ENCODE measurements at places on chromosomes 16 and 17.

GRCh38 chr16:67277999-67278772 is 1.1 kb upstream of the PLEKHG4 start:
- no peak for DNase-seq

GRCh38 chr16:3548859-3549258 is 28.3 kb downstream of the NLRC3 start:
- DNase-seq, result no peak

- no peak for DNase-seq
Observed at GRCh38 chr17:39104046-39104445, 47.4 kb downstream of the PLXDC1 start.

DNA sequence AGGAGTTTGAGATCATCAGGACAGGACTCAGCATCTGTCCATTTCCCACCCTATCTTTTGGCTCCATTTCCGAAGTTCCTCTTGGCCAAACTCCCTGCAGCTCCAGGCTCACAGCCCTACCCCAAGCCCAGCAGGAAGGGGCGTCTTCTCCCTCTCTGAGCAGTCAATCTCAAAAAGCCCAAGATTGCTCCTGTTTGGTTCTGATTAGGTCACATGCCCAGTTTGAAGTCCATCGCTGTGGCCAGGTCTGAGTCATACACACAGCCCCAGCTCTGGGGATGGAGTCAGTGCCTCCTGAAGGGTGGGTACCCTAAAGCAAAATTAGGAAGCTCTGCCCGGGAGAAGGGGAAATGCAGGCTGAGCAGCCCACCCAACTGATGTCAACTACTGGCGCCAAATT is 23.9 kb downstream of the SNX20 start:
- DNase-seq, result no peak

DNA sequence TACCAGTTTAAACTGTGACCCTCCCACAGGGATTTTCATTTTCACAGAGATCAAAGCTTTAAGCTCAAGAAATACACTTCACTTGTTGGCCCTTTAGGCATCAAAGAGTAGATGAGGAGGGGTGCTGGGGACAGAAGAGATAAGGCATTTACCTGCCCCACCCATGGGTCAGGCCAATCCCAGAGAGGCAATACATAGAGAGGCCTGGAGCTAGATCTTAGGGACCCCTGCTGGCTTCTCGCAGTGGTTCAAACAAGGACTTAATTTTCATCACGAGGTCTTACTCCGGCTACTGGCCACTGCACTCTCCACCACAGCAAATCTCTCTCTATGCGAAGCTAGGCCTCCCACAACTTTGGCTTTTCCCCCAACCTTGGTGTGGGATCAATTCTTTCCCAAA is 46.6 kb downstream of the NOG start:
- DNase-seq, result no peak

- no peak for DNase-seq
Observed at GRCh38 chr17:3004925-3005324, 58.5 kb downstream of the OR1D5 start.

- peak; percentile 46 for DNase-seq
Observed at GRCh38 chr17:76968707-76969597, 100.7 kb downstream of the MGAT5B start.

- DNase-seq, result no peak
Observed at GRCh38 chr16:10613785-10614485, 33.5 kb upstream of the EMP2 start.

DNA sequence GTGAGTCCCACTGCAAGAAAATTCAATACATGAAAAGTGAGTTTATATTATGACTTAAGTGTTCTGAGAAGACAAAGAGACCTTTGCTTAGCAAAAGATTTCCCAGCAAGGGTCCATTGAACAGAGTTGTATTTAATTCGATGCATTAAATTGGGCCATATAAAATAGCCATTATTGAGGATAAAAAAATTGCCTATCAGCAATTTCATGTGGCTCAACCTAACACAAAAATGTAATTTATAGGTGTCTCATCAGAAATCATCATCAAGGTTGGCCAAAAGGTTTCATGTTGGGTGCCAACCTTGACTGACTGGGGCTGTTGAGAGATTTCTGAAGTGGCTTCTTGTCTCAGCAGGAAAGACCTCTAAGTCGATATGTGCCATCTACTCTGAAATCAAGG is 84.8 kb upstream of the TOX3 start:
- no peak for DNase-seq

- DNase-seq, result no peak
Observed at GRCh38 chr17:50520483-50520882, 12.1 kb upstream of the EPN3 start.

DNA sequence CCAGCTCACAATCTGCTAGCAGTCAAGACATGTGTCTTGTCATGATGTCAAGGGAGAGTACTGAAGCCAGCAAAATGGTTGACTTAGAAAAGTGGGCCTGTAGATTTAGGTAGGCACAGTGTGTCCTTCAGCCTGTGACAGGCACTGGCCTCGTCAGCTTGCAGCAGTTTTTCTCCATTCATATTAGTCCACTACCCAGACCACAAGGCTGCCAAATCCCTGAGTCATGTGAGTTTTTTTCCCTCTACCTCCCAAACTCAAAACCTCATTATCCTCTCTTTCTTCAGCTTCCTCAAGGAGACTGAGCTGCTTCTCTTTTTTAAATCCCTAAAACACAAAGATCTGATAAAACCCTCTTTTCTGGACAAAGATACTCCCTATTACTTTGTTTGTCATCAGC is 102.6 kb upstream of the HS3ST3A1 start:
- no peak for DNase-seq

DNA sequence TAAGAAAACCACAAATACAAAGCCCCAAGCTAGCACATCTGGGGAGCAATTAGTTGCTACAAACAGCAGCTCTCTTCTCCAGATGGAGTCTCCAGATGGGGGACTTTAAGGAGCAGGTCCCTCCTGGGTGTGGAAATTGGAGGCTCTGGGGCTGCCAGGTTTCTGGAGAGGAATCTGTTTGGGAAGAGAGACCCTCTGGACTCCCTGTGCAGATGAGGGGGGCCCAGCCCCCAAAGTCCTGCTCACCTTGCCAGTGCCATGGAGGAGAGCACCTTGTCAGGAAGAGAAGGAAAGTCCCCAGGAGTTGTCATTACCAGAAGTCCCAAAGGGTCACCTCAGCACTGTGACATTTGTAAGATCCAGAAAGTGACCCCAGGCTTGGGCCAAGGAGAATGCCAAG is 14.8 kb downstream of the TEKT5 start:
- DNase-seq, result no peak

GRCh38 chr17:36851250-36851649 is 86.0 kb upstream of the LHX1 start:
- DNase-seq, result no peak

- DNase-seq, result no peak
Observed at GRCh38 chr17:37847102-37847501, 77.1 kb upstream of the TBC1D3K start.

DNA sequence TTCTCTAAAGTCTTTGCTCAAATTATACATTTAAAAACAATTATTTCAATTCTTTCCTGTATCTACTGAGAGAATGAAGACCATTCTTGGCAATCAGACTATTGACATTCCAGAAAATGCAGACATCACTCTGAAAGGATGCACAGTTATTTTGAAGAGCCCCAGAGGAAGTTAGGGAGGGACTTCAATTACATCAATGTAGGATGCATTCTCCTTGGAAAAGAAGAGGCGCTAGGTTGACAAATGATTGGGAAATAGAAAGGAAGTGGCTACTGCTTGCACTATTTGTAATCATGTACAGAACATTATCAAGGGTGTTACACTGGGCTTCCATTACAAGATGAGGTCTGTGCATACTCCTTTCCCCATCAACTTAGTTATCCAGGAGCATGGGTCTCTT is 74.3 kb downstream of the SSH2 start:
- no peak for DNase-seq

- no peak for DNase-seq
Observed at GRCh38 chr17:9890124-9890523, 14.9 kb downstream of the RCVRN start.

GRCh38 chr17:79809530-79810129 is 12.8 kb upstream of the CBX8 start:
- DNase-seq, result no peak

DNA sequence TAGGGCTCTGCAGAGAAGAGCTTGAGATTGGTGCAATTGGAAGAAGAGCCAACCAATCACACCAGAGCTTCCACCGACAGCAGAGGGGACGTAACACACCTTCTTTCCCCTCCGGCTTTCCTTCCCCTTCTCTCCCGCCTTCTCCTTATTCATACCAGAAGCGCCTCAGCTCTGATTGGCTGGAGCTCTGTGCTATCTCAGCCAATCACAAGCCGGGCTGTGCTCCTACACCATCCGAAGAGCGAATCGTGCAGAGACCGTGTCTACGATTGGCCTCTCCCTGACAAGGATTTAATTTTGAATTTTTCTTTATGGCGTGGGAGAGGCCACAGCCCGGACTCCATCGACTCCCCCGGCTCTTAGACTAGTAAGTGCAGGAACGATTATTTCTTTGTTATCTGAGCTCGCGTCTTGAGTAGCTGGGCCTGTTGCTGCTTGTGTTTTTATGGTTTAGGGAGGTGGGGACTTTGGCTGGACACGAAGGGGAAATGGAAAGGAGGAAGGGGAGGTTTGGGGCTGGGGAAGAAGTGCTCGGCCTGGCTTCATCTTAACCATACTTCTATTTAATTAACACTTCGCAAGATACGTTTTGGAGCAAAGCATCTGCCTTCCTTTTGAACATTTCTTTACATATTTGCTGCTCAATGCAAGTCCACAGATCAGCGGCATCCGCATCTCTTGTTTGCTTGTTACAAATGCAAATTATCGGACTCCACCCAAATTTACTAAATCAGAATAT is at the start of gene PRR11:
Gene PRR11, plus strand, starts transcription at position 308 of the 739 bp plus-strand sequence. CDS start 14,007 bp downstream, outside the sequence.
- DNase-seq, result peak; percentile 99

GRCh38 chr16:83066011-83066410 is 439.2 kb downstream of the CDH13 start:
- no peak for DNase-seq

GRCh38 chr16:17452922-17453321 is 17.8 kb downstream of the XYLT1 start:
- DNase-seq, result no peak

- no peak for DNase-seq
Observed at GRCh38 chr16:79483336-79483735, 117.2 kb downstream of the MAF start.

DNA sequence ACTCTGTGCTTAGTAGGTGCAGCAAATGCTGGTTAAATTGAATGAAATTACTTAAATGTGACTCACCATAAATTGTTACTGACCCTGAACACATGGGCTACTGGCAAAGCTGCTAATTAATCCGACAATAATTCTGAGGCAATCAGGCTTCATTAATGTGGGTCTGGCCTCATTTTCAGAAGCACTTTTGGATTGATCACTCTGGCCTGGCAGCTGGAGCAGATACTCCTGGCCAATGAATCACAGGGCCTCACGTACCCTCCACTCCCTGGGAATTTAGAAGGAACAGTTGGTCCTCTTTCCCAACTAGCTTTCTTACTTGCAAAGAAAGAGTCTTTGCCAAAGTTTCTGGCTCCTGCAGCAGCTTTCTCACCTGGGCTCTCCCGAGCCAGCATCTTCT is 162.0 kb upstream of the ZKSCAN2 start:
- DNase-seq, result no peak

DNA sequence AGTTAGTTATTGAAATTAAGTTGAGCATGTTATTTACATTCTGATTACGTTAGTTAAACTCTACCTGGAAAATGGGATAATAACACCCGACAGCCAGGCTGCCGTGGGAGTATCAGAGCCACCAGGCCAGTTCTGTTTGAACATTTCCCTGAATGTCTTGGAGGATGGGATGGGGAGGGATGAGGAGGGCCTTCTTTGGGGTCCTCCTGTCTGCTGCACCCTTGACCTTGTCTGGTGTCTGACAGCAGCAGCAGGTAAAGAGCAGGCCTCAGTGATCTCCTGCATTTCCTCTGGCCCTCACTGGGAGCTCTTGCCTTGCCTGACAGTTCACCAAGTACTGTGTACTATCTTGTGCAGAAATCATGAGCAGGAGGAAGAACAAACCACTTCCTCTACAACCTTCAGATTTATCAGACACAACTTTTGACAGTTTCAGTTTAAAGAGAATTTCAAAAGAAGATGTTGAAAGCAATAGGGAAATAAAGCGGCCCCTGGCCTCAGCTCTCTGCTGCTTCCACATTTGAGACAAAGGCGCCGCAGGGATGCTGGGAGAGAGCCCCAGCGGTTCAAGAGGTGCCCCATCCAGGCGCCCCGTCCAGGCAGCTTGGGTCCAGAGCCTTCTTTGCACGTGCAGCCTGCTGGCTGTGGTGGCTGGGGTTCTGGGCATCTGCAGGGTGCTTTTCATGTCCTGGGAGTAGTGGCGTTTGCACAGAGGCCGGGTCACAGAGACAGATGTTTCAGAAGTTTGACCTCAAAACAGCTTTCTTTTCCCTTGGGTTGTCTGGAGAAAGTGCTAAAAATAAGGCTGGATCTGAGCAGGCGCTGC is 25.3 kb downstream of the CMIP start:
- DNase-seq, result peak; percentile 70

GRCh38 chr16:77285676-77286075 is 86.5 kb downstream of the SYCE1L start:
- no peak for DNase-seq

Data from central memory CD4-positive, alpha-beta T cell (primary cell).